ENCODE measurements at places on chromosomes 1 and 21.

- no peak for DNase-seq
Measured at GRCh38 chr1:17924578-17924977, 169.4 kb downstream of the ACTL8 start.

DNA sequence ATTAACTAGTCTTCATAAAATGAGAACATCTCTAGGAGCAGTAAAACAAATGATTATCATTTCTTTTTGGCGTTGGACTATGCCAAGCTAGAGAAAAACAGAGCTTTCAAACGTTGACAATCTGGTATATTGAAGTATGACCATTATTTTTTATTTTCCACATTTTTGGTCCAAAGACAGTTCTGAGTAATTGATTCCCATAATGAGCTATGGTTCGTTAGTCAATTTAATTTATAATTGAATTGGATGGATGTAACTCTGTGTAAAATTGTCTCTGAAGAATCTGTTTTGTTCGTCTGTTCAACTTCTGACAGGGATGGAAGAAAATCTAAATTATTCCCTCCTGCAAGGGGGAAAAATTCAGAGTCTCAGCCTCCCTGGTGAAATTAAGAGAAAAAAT is 234.5 kb downstream of the LMO4 start:
- no peak for DNase-seq

DNA sequence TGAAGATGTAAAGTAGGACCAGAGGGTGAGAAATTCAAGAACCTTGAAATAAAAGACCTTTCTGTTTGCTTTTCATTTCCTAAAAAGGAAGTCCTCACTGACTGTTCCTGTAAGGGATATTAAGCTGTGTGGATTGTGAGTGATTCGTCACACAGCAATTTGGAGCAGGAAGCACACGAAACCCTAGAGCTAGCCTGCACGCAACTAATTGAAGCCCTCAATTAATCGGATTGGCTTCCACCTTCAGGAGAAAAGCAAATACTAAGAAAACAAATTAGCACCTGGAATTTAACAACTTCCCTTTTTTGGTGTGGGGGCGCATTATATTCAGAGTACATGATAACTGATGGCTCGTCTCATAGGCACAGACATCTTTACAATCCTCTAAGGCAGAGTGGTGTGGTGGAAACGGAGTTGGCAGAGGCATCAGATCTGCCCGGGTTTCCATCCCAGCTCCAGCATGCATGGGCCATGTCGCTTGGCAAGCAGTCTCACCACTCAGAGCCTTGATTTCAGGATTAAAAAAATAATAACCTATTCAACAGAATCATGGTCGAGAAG is 95.2 kb downstream of the KCNJ15 start:
- no peak for DNase-seq

DNA sequence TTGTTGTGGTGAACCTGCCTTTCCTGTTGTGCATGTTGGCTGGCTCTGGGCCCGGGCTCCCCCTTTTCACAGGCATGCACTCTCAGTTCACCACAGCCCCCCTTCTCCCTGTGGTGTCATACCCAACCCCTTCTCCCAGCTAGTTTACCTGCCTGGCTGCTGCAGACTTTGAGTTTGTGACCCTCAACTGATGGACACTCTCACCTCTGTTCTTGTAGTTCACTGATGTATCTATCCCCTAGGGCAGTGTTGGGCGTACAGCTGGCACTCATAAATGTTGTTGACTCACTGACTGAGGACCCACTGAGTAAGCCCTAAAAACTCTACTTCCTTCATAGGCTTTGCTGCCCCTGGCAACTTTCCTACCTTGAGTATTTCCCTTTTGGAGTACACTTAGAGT is 54.9 kb downstream of the WDR64 start:
- DNase-seq = no peak

DNA sequence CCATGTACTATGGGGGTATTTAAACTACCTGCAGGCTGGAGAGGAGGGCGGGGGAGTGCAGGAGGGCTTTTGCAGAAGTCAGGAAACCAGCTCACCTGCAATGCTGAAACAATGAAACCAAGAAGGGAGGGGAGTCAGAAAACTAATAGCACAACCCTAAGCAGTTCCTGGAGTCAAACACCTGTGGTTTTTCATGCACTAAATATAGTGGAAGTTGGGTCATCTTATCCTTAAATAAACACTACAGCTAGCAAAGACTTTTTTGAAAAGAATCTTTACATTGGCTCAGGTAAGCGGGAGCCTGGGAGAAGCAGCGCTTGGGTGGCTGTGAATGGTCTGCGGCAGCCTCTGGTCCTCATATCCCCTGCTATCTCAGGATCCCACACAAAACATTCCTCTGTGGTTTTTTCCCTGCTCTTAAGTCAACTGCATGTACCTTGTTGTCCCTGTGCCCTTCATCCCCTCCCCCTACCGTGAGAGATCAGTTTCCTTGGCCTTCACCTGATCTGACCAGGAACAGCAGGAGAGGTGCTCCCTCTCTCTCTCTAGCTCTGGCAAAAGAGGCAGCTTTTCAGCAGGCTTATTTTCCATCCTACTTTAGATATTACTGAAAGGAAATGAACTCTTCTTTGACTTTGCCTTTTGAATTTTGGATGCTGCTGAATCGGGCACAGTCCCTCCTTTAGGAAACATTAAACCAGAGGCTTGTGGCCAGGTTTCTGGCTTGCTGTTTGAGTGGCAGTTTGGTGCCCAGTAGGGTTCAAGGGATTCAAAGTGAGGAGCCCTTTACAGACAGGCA is 26.6 kb downstream of the TENT5C start:
- DNase-seq = no peak

GRCh38 chr1:209095627-209096595 is 487.6 kb upstream of the CAMK1G start:
- no peak for DNase-seq

GRCh38 chr1:9250411-9251381 is 16.1 kb downstream of the H6PD start:
- no peak for DNase-seq

DNA sequence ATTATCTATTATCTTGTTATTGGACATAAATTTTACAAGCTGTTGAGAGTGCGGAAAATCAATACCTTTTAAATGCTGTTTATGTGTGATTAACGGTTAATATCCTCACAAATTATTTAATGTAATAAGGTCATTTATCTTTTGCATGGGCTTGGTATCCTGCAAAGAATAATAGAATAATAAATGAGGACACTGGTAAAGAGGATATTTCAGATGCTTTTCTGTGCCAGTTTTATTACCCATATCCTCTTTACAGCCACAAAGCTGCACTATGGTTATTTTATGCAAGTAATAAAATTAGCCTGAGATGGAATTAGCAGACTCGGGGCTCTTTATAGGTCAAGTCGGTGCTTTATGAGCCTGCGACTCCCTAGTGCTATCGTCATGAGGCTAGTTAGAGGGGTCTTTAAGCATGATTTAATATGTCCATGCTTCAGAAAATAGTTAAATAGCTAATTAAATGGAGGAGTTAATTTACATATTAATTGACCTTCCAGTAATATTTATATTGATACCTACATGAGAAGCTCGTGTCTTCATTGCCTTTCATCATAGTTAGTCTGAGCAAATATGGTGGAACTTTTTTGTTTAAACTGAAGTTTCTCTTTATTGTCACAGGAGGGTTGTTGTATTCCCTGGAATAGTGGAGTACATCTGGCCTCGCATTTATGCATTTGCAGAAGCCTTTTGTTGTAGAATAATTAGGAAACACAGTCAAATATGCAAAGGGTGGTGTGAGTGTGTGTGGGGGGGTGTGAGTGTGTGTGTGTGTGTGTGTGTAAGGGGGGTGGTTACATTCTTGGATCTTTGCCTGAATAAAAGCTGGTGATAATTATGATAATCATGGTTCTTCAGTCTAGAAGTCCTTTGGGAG is 120.3 kb downstream of the ATG4C start:
- DNase-seq = no peak

Data from activated CD4-positive, CD25-positive, alpha-beta regulatory T cell treated with anti-CD3 and anti-CD28 coated beads, Interleukin-2, amount 50 U/mL, for 72 hours (primary cell).